ENCODE measurements at places on chromosomes 3 and 15.

GRCh38 chr15:39736412-39737195 lies 46.0 kb downstream of the FSIP1 start:
- H3K4me3 ChIP-seq = no peak overlapping the region
- no peaks in the 10 kb centered on the region for H3K36me3 ChIP-seq
- H3K27me3 ChIP-seq = no peaks in the 10 kb centered on the region
- DNase-seq = no peak
- no peaks in the 10 kb centered on the region for H3K4me1 ChIP-seq

- peak; percentile 50 for DNase-seq
- H3K27ac ChIP-seq = no peak overlapping the region
- peaks cover 5% of the 10 kb centered on the region for H3K4me1 ChIP-seq
- no peaks in the 10 kb centered on the region for H3K36me3 ChIP-seq
- peaks cover 40% of the 10 kb centered on the region for H3K27me3 ChIP-seq
Measured at GRCh38 chr3:50502584-50503423, 630 bp downstream of the CACNA2D2 start.

DNA sequence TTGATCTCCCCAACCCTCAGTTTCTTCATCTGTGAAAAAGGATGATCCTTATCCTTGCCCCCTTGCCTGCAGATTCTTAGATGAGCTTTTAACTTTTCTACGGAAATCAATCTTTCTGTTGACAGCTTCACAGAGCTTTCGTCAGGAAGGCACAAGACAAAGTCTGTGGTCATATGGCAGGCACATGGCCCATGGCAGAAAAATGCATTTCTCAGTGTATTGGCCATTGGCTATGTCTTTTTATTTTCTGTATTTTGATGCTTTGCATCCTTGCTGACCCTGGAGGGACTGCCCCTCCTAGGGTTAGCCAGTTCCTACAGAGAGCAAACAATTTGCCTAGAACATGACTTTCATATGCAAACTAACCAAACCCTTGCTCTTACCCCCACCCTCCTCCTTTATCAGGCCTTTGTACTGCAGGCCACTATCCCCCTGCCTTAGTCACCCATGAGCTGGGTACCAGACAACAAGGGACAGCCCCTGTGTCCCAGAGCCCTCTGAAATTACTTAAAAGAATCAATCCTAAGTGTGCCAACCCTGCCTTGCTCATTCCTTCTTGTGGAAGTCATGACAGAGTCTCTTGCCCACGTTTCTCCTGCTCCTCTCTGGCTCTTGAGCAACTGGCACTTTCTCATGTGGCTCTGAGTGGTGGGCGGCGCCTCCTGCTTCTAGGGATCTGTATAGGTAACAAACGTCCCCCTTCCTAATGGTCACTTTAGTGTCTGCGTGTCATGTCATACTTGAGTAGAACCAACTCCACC lies 24.1 kb upstream of the NOX5 start:
- no peaks in the 10 kb centered on the region for H3K36me3 ChIP-seq
- no peak overlapping the region for H3K27ac ChIP-seq
- DNase-seq = no peak
- no peaks in the 10 kb centered on the region for H3K4me1 ChIP-seq
- H3K4me3 ChIP-seq = no peak overlapping the region

DNA sequence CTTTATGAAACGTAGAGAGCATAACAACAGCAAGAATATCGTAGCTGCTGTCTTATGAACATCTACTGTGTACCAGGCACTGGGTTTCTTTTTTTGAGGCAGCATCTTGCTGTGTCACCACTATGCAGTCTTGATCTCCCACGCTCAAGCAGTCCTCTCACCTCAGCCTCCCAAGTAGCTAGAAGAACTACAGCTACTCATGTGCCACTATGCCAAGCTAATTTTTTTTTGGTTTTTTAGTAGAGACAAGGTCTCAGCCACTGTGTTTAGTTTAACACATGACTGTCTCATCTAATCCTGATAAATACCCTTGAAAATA lies 129.9 kb downstream of the VGLL4 start:
- peaks cover 18% of the 10 kb centered on the region for H3K4me1 ChIP-seq
- H3K27me3 ChIP-seq = no peaks in the 10 kb centered on the region
- H3K4me3 ChIP-seq = no peak overlapping the region
- H3K36me3 ChIP-seq = peaks cover 29% of the 10 kb centered on the region

GRCh38 chr3:38382506-38383080 lies 36.0 kb downstream of the XYLB start:
- DNase-seq = no peak
- no peaks in the 10 kb centered on the region for H3K4me1 ChIP-seq
- H3K36me3 ChIP-seq = peaks cover 86% of the 10 kb centered on the region

DNA sequence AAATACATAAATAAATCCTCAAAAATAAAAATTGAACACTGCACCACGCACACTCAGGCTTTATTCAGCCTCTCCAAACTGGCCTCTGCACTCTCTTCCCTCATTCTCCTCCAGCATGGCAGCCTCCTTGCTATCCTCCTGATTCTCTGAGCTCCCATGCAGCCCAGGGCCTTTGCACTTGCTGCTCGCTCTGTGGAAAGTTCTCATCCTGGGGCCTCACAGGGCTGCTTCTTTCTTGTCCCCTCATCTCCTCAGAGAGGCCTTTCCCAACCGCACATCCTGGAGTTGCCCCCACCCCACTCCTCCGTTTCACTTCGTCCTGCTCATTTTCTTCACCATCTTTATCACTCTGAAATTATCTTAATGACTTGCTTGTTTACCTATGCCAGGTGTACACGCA lies 123.0 kb downstream of the SHQ1 start:
- H3K27me3 ChIP-seq = no peaks in the 10 kb centered on the region
- no peak overlapping the region for H3K27ac ChIP-seq
- peaks cover 21% of the 10 kb centered on the region for H3K4me1 ChIP-seq
- H3K4me3 ChIP-seq = no peak overlapping the region

DNA sequence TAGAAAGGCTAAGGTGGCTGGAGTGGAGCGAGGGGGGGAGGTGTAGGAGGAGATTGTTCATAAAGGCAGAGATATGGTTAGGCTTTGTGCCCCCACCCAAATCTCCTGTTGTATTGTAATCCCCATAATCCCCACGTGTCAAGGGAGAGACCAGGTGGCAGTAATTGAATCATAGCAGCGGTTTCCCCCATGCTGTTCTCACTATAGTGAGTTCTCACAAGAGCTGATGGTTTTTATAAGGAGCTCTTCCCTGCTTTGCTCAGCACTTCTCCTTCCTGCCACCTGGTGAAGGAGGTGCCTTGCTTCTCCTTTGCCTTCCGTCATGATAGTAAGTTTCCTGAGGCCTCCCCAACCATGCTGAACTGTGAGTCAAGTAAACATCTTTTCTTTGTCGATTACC lies 64.7 kb upstream of the CFAP161 start:
- DNase-seq = no peak
- H3K36me3 ChIP-seq = no peaks in the 10 kb centered on the region
- no peak overlapping the region for H3K27ac ChIP-seq
- H3K4me3 ChIP-seq = no peak overlapping the region

DNA sequence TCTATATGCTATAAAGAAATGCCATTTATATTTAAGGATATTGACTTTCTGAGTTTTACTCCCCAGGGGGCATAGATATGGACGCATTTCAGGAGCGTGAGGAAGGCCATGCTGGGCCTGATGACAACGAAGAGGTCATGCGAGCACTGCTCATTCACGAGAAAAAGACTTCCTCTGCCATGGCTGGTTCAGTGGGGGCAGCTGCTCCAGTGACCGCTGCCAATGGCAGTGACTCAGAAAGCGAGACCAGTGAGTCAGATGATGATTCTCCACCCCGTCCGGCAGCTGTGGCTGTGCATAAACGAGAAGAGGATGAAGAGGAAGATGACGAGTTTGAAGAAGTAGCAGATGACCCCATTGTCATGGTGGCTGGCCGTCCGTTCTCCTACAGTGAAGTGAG lies 38.4 kb downstream of the GTF2E1 start:
- H3K27ac ChIP-seq = no peak overlapping the region
- H3K27me3 ChIP-seq = no peaks in the 10 kb centered on the region
- H3K36me3 ChIP-seq = peaks cover 51% of the 10 kb centered on the region

GRCh38 chr3:122665881-122666280 lies 14.8 kb upstream of the PARP14 start:
- peaks cover 9% of the 10 kb centered on the region for H3K27me3 ChIP-seq
- H3K27ac ChIP-seq = no peak overlapping the region
- no peak for DNase-seq
- H3K36me3 ChIP-seq = no peaks in the 10 kb centered on the region
- H3K4me1 ChIP-seq = peaks cover 26% of the 10 kb centered on the region

GRCh38 chr15:83248151-83249029 lies 36.1 kb downstream of the BNC1 start:
- peaks cover 65% of the 10 kb centered on the region for H3K27me3 ChIP-seq
- no peak overlapping the region for H3K4me3 ChIP-seq
- no peaks in the 10 kb centered on the region for H3K36me3 ChIP-seq
- no peak overlapping the region for H3K27ac ChIP-seq
- DNase-seq = no peak

GRCh38 chr3:122955916-122956692 lies 71.5 kb downstream of the SEMA5B start:
- no peak overlapping the region for H3K27ac ChIP-seq
- H3K4me1 ChIP-seq = no peaks in the 10 kb centered on the region
- H3K36me3 ChIP-seq = no peaks in the 10 kb centered on the region
- H3K27me3 ChIP-seq = peaks cover 4% of the 10 kb centered on the region
- no peak for DNase-seq
- no peak overlapping the region for H3K4me3 ChIP-seq

DNA sequence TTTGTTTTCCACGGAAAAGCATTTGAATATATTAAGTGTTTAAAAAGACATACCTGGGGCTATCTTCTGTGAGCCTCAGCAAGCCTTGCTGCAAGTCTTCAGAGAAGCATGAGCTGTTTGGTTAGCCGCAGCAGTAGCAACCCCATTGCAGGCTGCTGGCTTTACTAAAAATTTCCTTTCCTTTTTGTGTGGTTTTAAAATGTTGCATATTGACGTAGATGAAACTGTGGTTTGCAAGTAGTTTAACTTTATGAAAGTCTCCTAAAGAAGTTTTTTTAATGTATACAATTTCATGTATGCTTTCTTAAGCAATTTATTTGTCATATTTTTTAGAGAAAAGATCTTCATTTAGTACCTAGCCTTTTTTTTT lies at the start of gene GPR171:
GPR171 (minus strand) TSS at position 166 of the 370 bp plus-strand sequence. CDS start 3,830 bp downstream, outside the sequence.
- H3K27ac ChIP-seq = peak within 1 kb of the TSS; percentile 96
- peak within 1 kb of the TSS; percentile 91 for H3K4me3 ChIP-seq
- peak; percentile 62 for DNase-seq
- no peaks in the 10 kb centered on the region for H3K27me3 ChIP-seq
- peaks cover 51% of the 10 kb centered on the region for H3K36me3 ChIP-seq

DNA sequence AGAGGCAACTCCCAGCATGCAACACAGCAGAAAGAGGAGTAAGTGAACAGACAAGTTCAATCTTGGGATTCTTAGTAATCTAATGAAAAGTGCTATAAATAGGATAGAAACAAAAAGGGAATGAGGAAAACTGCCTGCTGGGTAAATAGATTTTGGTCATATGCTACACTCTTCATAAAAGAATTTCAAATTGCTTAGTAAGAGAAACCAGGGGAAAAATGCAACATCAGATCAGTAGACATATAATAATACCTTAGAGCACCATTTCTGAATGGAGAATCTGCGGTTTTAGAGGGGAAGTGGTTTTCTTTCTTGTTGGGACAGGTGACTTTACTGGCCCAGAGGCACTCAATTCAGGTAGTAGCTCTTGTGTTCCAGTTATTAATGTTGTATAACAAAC lies 13.4 kb upstream of the TBC1D5 start:
- peaks cover 8% of the 10 kb centered on the region for H3K4me1 ChIP-seq
- H3K36me3 ChIP-seq = no peaks in the 10 kb centered on the region
- no peak overlapping the region for H3K4me3 ChIP-seq
- H3K27ac ChIP-seq = no peak overlapping the region
- DNase-seq = no peak
- H3K27me3 ChIP-seq = peaks cover 5% of the 10 kb centered on the region

DNA sequence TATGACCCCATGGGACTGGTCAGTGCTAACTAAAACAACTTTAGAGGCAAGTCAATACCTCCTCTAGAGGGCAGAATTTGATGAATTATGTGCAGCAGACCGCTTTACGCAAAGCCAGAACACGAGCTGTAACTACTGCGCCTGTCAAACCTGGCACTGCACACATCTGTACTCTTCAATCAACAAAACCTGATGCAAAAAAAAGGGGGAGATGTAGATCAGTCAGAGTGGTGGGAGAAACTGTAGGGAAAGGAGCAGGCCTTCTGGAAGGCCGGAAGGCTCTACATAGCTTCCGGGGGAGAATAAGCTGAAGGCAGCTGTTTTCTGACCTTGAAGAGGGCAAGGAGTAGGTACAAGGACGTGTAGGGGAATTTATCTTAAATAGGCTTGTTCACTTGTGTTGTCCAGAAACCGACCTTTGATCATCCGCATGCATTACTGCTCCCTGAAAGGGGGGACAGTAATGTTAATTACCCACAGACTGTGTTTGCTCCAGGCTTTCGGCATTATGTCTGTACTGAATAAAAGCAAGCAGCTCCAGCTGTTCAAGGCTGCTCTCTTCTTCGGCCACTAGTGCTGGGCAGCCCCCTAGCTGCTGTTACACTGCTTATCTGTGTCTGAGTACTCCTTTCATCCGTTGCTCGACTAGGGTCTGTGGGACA lies 41.0 kb downstream of the GPR160 start:
- DNase-seq = no peak
- peaks cover 33% of the 10 kb centered on the region for H3K36me3 ChIP-seq
- H3K4me3 ChIP-seq = no peak overlapping the region

DNA sequence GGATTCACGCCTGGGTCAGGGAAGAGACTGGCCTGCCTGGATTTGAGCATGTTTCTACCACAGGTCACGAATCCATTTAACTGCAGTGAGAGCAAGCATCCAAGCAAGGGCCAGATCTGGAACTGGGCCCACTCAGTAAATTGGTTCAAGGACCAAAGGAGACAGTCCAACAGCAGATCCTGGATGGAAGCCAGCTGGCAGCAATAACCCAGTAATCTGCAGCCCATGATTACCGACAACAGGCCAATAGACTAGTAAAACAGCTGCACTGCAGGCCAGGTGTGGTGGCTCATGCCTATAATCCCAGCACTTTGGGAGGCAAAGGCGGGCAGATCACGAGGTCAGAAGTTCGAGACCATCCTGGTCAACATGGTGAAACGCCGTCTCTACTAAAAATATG lies 11.8 kb downstream of the SAMD7 start:
- no peaks in the 10 kb centered on the region for H3K4me1 ChIP-seq
- no peak for DNase-seq
- no peak overlapping the region for H3K27ac ChIP-seq
- no peak overlapping the region for H3K4me3 ChIP-seq
- H3K36me3 ChIP-seq = no peaks in the 10 kb centered on the region

DNA sequence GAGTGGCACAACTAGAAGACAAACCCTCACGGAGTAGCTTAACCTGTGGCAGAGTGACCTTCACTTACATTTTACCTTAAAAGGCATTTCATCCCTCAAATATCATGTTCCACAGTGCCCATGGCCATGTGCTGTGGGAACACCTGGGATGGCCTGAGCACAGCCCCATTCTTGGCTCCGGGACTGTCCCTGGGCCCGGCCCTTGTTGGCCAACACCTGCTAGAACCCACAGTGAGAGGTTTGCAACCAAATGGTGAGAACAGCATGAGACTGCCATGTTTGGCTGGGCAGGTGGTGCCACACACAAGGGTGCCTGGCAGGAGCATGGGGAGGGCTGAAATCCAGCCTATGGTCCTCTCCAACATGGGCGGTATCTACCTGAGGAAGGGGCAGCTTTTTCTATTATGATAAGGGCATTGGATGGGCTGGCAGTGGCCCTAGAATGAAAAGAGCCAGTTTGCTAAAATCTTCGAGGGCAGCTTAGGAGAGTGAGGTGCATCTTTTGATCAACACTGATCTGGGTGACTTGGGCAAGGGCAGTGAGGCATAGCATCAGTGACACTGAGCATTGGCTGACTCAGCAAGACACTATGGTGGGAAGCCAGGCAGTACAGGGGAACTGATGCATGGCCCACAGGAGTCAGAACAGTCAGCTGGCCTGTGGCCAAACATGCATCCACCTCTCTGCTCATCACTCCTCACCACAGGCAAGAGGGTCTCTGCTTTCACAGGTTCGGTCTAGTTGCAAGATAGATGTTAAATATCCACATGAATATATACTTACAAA lies 53.9 kb downstream of the SYNM start:
- no peaks in the 10 kb centered on the region for H3K27me3 ChIP-seq
- H3K4me3 ChIP-seq = no peak overlapping the region
- no peaks in the 10 kb centered on the region for H3K36me3 ChIP-seq
- no peak for DNase-seq

All from activated T-cell treated with anti-CD3 and anti-CD28 coated beads, Interleukin-2, amount 50 U/mL, for 24 hours (primary cell).